Renal cortical epithelial cell (primary cell): ENCODE measurements at places on chromosomes 1 and 21. TPM values are rescaled to one million over a fixed set of nuclear protein-coding genes. Genes with fewer than 3 reads are reported as not detected.

The FAM78B gene
- total RNA-seq, result 0.25 TPM in 1 of 2 replicates, not detected in the other

The UBXN10 gene
- 0.52 and 2.8 TPM in 2 replicates for total RNA-seq

The SPATA21 gene
- not detected in 2 replicates for total RNA-seq

The RGS7 gene
- not detected in 2 replicates for total RNA-seq

The UBR4 gene
- 61.1 and 174 TPM in 2 replicates for total RNA-seq

The LIX1L gene
- total RNA-seq, result 15.8 TPM in 2 replicates

The C1QTNF12 gene
- 0.40 TPM in 1 of 2 replicates, not detected in the other for total RNA-seq

The HLX gene
- 0.35 and 2.0 TPM in 2 replicates for total RNA-seq

The BECN2 gene
- total RNA-seq, result not detected in 2 replicates

The CACNA1S gene
- total RNA-seq, result not detected in 2 replicates

The TNFRSF14 gene
- total RNA-seq, result 17.6 and 19.8 TPM in 2 replicates

The PER3 gene
- total RNA-seq, result 0.87 and 0.99 TPM in 2 replicates

The SYPL2 gene
- 0.45 TPM in 1 of 2 replicates, not detected in the other for total RNA-seq

The SCP2 gene
- 206 and 223 TPM in 2 replicates for total RNA-seq
